ENCODE measurements at places on chromosomes 7 and 10.

GRCh38 chr10:97238855-97239254, 53.1 kb upstream of the SLIT1 start:
- no peak for DNase-seq

- DNase-seq = no peak
These were observed 38.2 kb downstream of the HTRA1 start for GRCh38 chr10:122499491-122499941.

DNA sequence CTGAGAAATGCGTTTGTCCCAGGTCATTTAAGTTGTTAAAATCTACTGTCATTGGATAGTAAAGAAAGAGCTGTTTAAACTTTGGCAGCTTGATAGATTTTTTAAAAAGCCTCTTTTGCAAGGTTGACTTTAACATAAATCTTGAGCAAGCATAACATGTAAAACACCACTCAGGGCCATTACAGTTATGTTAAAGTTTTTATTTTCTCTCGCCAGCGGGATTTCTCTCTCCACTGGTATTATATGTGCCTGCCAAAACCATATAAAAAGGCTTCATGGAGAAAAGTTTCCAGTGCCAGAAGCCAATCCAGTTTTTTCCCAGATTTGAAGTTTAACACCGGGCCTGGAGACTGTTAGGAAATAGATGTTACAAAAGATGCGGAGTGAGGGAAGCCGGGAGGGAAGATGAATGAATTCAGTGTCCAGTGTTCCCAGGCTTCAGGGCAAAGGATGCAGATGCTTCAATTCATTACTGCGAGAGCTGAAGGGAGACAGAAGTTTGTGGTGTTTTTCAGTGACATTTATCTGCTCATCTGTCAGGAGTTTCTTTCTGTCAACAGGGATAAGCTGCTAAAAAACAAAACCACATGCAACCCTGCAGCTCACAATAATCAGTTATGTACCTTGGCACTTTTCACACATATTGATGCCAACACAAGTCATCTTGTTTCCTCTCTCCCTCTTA, 155.5 kb downstream of the SPAG6 start:
- no peak for DNase-seq

DNA sequence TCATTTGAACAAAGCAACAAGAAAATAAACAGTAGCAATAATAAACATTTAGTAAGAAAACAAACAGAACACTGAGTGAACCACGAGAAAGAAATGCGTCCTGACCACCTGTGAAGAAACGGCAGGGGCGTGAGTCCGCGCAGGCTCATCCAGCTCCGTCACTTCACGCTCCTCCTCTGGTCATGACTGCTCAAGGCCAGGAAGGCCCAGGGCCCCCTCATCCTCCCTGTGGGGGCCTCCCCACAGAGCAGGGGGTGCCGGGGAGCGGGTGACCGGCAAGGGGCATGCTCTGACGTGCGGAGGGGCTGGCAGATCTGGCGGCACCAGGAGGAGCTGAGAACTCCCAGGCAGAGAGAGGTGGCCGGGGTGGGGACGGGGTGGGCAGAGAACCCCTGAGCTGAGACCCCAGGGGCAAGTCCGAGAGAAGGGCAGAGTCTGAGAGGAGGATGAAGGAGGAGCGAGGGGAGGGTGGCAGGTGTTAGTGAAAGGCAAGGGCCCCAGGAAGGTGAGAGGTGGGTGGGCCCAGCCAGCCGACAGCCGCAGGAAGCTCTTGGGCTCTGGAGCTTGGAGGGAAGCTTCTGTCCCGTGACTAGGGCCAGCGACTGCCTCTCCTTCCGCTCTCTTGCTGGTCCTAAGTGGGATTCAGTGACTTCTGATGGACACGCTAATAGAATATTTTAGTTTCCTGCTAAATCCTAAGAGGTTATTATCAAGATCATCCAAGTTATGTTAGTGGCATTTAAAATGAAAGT, 223.9 kb downstream of the TCERG1L start:
- DNase-seq = no peak

DNA sequence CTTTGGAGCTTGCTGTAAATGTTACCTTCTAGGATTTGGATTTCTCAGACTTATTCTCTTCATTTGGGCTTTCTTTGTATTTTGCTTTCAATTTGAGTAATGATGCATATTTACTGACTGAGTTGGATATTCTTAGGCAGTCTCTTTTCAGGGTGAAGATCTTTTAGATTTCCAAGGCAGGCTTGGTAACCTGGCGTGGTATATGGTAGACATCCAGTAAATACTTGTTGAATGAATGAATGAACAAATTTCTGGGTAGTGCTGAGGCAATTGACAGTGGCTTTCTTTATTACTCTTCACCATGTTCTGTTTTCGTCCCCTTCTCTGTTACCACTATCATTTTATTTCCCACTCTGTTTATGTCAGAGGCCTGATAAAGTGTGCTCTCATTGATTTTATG, 27.1 kb downstream of the BBS9 start:
- no peak for DNase-seq

GRCh38 chr10:54065106-54065505, 735.9 kb downstream of the PCDH15 start:
- no peak for DNase-seq

GRCh38 chr7:26668821-26669220, 195.6 kb downstream of the SKAP2 start:
- no peak for DNase-seq

GRCh38 chr10:77478247-77478961, 159.2 kb downstream of the KCNMA1 start:
- DNase-seq = no peak

GRCh38 chr10:117621196-117621595, 78.7 kb downstream of the EMX2 start:
- no peak for DNase-seq

- DNase-seq = no peak
These were observed 34.9 kb downstream of the FAM204A start for GRCh38 chr10:118307220-118307619.

DNA sequence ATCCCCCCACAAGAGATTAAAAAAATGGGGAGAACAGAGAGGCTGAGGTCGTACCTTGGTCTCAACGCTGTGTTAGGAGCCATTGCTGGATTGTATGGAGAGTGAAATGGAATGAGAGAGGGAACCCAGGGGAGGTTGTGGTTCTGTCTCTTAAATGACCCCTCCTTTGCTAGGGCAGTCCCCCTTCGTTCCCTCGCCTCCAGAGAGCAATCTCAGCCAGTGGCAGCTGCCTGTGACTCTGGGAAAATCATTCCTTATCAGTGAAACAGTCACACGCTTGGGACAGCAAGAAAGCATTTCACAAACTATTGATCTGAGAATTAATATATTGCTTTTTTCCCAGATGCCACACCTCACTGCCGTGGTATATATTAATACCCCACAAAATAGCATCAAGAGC, 12.0 kb upstream of the CARD11 start:
- no peak for DNase-seq

- no peak for DNase-seq
These were observed 8.5 kb downstream of the KCNMA1 start for GRCh38 chr10:77628906-77629730.

- no peak for DNase-seq
These were observed 1362.8 kb downstream of the XPNPEP1 start for GRCh38 chr10:108560488-108560887.

DNA sequence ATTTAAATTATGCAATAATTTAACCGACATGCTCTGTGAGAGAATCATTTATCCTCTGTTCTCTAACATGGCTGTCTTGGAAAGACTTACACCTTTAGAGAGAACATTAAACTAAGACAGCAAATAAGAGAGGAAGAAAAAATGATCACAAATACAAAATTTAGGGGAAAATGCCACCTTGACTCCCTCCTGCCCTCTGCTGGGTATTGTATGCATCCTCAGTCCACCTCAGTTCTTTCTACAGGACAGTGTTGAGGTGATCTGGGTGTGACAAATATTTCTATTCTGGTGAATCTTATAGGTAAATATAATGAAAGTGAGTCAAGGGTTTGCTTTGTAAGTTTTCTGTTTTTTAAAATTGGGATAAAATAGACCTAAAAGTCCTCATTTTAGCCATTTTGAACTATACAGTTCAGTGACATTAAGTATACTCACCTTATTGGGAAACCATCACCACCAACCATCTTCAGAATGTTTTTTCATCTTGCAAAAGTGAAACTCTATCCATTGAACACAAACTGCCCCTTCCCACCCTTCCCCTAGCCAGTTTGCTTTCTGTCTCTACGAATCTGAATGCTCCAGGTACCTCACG, 61.5 kb upstream of the ELMO1 start:
- DNase-seq = peak; percentile 8

- DNase-seq = no peak
These were observed 11.5 kb upstream of the DLD start for GRCh38 chr7:107879400-107880035.

DNA sequence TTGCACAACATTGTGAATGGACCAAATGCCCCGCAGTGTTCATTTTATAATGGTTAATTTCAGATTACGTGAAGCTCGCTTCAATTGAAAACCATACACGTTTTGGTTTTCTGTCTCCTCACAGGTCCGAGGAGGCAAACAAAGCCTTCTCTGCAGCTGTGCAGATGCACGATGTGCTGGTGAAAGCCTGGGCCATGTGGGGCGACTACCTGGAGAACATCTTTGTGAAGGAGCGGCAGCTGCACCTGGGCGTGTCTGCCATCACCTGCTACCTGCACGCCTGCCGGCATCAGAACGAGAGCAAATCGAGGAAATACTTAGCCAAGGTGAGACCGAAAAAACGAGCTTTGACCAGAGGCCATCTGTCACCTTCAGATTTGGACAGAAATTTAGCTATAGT, 110.3 kb downstream of the TRRAP start:
- DNase-seq = no peak

DNA sequence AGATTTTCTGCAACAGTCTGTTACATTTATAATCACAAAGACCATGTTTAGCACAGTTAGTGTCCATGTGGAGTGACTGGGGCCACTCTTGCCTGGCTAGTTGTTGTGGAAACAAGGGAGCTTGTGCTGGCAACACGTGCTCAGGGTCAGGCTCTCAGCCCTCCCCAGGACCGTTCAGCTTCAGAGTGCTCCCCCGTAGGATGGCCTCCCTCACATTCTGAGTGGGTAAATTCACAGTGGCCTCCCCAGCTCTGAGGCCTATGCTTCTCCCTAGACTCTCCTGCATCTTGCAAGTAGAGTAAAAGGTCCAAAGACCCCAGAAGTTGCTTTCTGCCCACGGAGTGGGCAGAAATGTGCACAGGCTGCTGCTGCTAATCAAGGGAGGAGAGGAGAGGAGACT, 122.3 kb downstream of the ADCY1 start:
- no peak for DNase-seq
